ENCODE measurements at places on chromosomes 12 and 14.

DNA sequence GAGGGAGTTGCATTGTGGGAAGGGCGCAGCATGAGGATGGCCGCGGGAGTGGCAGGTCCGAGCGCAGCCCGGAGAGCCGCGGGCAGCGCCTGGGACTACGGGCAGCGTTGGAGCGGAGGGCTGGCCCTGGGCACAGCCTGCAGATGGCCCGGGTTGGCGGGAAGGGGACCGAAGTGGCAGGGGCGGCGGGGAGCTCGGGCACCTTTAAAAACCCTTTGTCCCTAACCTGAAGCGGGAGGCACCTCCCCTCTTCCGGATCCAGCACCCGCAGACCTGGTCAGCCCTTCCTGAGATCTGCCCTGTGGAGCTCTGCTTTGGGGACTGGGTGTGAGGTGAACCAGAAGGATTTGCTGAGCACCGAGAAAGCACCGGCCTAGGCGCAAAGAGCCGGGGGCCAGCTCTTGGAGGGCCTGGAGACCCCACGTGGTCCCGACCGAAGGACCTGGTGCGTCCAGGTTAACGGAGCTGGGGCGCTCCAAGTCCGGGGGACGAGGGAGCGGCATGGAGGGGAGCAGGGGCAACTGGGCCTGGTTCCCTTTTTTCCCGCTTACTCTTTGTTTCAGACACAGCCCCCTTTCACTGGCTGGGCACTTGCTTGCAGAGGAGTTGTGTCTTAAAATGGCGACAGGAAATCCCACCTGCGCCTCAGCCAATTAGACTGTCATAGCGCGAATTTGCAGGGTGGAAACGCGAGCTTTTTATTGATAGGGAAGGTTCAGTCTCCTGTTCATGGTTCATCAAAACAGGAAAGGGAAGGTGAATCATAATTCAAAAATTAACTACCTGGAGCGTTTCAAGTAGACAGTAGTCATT is 792 bp upstream of the SLC38A1 start:
- DNase-seq: no peak

- peak; percentile 52 for DNase-seq
These were observed 258.0 kb upstream of the DDHD1 start for GRCh38 chr14:53411125-53411524.

GRCh38 chr14:95516554-95517181 is at the start of gene SYNE3:
TSS of gene SYNE3 (minus strand) at chr14:95516650. CDS start at chr14:95475821, 40,829 bp downstream.
- DNase-seq: peak; percentile 60

- no peak for DNase-seq
These were observed 42.5 kb downstream of the PTCSC3 start for GRCh38 chr14:36134038-36134437.

DNA sequence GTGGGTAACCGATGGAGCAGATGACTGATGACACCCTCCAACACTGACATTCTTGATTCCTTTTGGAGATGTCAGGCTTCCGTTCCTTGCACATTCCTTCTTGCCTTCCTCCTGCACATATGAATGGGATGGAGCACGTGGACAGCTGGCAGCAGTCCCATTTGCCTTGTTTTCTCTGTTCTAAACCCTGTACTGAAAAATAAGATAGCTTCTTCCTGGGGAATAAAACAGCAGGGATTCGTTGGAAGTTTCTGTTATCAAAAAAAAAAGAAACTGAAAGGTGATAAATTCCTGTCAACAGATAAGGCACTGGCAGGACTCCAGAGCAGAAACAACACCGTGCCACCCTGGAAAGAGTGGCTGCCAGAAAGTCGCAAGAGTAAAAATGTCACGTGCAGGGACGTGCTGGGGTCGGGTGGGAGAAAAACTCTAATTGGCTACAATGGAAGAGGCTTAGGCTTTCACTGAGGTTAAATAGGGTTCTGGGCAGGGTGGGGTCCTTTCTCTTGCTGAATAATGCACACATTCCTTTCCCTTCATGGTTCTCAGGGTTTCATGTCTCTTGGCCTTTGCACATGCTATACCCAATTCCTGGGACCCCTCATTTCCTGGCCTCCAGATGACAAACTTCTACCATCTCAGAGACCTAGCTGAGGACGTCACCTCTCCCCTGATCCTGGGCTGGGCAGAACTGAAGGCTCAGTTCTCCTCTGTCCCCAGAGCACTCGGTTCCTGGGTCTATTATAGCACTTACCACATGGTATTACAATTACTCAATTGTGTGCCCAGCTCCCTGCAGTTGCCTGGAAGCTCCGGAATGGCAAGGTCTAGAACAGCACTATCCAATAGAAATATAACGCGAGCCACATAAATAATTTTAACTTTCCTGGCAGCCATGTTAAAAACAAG is 7.0 kb upstream of the NUAK1 start:
- DNase-seq: no peak

GRCh38 chr12:108667349-108667748 is 33.7 kb upstream of the SELPLG start:
- no peak for DNase-seq

DNA sequence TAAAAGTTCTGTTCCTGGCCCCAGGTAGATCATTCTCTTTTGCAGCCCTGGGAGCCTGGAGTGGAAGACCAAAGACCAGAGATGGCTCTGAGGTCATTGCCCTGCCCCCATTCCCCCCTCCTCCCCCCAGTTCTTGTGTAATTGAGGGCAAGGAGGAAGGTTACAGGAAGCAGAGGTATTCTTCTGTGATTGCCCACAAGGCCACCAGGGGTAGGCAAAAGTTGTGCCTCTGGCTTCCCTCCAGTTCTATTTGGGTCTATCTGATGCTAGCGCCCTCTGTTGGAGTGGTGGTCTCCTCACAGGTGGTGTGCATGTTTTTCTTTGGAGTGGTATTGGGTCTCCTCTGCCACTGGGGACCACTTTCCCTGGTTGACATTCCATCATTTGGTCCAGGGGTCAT is 41.2 kb upstream of the CRY1 start:
- DNase-seq: peak; percentile 12

- no peak for DNase-seq
These were observed 193.1 kb downstream of the SOX5 start for GRCh38 chr12:23756416-23756815.

DNA sequence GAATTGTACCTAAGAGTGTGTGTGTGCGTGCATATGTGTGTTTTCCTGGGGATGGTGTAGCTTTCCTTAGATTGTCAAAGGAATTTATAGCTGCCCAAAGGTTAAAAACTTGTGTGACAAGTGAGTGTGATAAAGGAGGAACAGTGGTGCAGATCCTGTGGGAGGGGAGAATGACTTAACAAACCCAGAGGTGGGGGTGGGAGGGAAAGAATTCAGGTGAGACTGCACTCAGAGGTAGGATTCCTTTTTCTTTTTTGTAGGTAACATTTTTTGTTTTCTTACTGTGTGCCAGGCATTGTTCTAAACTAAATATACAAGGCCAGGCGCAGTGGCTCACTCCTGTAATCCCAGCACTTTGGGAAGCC is 45.3 kb upstream of the SINHCAF start:
- DNase-seq: no peak

- DNase-seq: no peak
These were observed 86.3 kb upstream of the AMN1 start for GRCh38 chr12:31815096-31815495.

- DNase-seq: no peak
These were observed 99.2 kb downstream of the ADGRD1 start for GRCh38 chr12:131052929-131053328.

DNA sequence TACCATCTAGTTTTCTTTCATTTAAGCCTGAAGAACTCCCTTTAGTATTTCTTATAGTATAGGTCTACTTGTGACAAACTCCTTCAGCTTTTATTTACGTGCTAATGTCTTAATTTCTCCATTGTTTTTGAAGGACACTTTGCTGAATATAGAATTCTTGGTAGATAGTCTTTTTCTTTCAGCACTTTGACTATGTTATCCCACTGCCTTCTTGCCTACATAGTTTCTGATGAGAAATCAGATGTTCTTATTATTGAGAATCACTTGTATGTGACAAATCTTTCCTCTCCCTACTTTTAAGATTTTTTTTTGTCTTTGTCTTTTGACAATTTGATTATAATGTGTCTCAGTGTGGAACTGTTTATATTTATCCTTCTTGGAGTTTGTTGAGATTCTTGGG is 5.1 kb upstream of the MIS18BP1 start:
- DNase-seq: no peak

DNA sequence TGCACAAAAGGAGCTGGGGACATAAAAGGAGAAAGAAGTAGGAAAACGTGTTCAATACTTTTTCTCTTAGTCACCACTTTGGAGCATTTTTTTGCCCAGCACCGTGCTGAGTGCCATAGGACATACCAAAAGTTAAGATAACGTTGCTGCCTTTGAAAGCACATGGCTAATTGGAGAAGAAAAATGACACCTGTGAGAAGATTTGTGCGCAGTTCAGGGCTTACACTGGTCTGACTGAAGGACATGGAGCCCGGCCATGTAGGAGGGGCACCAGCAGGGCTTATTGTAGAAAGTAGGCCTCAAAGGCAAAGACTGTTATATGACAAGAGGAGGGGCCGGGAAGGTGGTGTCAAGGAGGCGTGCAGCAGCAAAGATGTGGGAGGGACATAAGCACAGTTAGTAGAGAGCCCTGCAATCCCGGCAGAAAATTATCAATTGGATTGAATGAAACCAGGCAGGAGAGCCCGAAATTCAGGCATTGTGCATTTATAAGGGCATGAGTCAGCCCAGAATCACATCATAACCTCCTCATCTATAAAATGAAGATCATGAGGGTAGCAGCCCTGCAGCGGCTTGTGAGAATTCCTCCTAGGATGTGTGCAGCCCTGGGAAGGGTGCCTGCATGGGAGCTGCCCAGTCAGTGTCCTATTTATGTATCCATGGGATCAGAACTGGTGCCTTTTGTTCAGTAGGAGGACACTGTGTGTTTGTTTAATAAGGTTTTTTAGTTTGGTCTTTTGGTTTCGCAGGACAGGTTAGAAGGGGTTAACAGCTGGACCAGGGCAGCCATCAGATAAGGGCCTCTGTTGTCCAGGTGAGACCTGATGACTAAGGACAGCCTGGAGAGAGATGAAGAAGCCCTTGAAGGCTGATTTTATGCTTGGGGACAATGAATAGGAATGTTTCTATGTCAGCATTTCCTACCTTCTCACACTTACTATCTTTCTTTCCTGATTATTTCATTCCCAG is 122.4 kb downstream of the GPR135 start:
- DNase-seq: peak; percentile 42

- no peak for DNase-seq
These were observed 265.3 kb downstream of the SOX5 start for GRCh38 chr12:23684121-23684520.

GRCh38 chr14:71625175-71625574 is 307.1 kb upstream of the RGS6 start:
- DNase-seq: no peak

DNA sequence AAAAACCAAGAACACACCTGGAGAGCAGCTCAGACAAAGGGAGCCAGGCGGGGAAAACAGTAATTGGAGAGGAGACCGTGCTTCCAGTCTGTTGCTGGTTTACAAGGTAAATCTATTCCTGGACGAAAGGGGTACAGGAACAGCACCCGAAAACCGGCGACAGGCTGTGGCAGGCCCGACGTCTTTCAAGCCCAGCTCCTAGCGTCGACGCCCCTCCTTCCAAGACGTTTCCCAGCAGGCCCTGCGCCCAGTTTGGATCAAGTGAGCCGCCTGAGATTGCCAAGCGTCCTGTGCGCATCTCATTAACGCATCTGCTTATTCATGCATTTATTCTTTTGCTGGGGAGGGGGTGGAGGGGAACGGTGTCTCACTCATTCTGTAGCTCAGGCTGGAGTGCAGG is 1.4 kb downstream of the C12orf56 start:
- no peak for DNase-seq

GRCh38 chr14:63383776-63384367 is 65.1 kb upstream of the GPHB5 start:
- DNase-seq: no peak

GRCh38 chr14:81981307-81981675 is 447.6 kb upstream of the SEL1L start:
- DNase-seq: no peak

GRCh38 chr12:18139254-18139653 is 49.3 kb upstream of the RERGL start:
- no peak for DNase-seq

GRCh38 chr12:5481645-5482044 is 49.7 kb downstream of the NTF3 start:
- DNase-seq: no peak

DNA sequence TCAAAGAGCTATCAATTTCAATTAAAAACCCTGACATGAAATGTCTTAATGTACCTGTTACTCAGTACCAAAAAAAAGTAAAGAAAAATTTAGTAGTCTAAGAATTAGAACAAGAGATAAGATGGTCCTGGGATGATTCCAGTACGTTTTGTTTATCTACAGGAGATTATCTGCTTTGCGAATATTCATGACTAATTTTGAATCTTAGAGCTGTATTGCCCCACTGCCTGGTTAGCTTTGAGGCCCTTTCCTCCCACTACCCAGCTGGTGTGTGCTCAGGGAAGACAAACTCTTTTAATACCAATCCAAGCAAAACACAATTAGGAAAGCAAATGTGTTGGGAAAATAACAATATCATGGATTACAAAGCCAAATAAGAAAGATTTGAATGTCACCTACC is 263.5 kb downstream of the FOXG1 start:
- DNase-seq: no peak

GRCh38 chr12:49950273-49951251 is at the start of gene AQP2:
TSS of gene AQP2 (plus strand) at chr12:49950737. CDS start at chr12:49950831, 94 bp downstream.
- no peak for DNase-seq

DNA sequence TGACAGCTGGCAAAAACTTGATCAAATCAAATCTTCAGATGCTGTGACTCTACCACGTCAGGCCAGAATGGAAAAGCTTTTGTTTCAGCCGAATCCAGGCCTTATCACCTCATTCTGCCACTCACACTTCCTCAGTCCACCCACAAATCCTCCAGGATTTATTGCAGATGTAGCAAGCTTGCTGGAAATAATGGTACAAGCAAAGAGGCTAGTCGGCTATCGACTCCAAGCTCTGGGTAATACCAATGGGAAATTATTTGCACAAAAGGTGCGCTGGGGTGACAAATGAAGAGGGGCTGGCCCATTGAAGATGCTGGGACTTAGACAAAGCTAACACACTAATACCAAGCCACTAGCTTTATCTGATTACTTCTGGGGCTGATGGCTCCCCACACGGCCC is 250.5 kb downstream of the ASCL1 start:
- DNase-seq: no peak

GRCh38 chr14:30573226-30573814 is 14.4 kb downstream of the G2E3 start:
- DNase-seq: no peak

Measured in urothelium cell line (cell line).